K562 (cell line): ENCODE measurements at places on chromosomes 11 and 22. TPM values are rescaled to one million over a fixed set of nuclear protein-coding genes. Genes with fewer than 3 reads are reported as not detected.

DNA sequence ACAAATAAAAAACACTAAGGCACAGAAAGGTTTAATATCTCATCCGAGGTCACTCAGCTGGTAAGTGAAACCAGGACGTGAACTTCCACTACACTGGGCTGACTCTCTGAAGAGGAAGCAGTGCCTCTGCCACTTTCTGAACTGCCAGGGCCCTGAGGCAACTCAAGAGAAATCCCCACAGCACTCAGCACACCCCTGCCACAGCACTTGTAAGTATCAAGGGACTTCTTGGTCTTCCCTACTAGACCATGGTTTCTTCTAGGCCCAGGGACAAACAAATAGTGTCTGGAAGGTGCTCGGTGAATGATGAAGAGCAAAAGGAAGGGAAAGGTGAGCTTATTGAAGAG is 49.7 kb downstream of the RPL27A start:
- DNase-seq: no peak

The MRE11 gene
- 22.9 and 27.4 TPM in 2 replicates for polyA plus RNA-seq

DNA sequence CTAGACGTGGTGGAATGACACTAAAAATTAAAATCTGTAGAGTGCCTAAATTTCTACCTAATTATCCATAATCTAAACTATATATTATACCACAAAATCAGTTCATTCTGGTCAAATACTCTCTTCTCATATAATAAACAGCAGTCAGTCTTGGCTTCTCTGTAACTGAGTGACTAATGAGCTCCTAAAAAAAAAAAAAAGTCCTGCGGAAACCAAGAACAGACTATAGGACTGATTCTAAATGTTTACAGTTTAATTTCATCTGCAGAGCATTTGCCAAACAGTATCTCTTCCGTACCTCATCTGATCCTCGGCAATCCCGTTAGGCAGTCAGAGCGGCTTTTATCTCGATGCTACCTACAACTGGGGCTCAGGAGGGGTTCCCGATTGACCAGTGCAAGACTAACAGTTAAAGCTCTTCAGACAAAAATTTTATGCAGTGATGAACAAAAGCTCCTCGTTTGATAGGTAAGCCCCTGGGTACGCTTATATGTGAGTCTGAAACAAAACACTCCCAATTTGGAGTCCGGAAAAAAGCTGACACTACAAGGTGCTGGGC is 686 bp downstream of the KIF18A start:
- DNase-seq: peak; percentile 12

The TBX1 gene
- 14.7 and 17.1 TPM in 2 replicates for polyA plus RNA-seq

GRCh38 chr11:78869293-78869692 is 294.6 kb upstream of the NARS2 start:
- DNase-seq: no peak

DNA sequence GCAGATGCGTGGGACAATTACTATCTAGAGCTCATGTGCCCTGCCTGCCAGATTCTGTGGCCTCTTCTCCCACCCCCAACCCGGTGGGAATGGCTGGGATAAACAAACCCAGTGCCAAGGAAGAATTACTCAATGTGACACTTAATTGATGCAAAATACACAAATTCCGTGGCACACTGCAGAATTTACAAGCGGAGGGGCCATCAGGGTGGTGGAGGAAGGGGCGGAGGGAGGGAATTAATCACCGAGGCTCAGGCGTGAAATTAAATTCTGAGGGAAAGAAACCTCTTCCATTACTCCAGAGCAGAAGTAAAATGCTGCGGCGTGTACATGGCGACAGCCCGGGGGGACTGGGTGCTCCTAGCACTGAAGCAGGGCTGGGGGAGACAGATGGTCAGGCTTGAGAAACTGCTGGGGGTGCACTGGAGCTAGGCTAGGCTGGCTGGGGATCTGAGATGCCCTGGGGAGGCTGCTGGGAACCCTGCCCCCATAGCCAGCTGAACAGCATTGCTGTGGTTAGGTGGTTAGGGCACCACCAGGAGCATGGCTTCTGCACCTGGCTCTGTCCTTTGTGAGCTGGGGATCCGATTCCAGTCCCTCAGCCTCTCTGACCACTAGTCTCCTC is 200.6 kb downstream of the CEP164 start:
- DNase-seq: no peak

DNA sequence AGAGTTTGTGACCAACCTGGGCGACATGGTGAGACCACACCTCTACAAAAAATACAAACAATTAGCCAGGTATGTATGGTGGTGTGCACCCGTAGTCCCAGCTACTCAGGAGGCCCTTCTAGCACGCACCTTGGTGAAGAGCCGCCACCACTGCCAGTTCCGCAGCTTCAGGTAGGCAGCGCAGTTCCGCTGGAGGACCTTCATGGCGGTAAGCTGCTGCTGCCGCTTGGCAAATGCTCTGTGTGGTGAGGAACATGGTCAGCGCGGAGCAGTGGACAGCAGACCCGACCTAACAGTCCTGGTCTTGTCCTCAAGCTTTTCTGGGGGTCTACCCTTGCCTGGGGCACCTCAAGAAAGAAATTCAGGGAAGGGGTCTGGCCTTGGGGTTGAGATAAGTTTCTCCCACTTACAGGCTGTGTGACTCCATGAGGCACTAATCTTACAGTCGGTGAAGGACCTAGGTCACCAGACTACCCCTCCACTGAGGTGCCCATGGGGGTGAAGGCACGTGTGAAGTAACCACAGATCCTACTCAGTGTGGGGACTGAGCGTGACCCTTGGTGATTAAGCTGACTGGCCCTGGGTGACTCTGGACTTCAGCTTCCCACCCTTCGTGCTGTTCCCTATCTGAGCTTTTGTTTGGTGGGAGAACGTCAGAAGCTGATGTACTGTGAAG is 49.6 kb downstream of the APOL1 start:
- DNase-seq: no peak

DNA sequence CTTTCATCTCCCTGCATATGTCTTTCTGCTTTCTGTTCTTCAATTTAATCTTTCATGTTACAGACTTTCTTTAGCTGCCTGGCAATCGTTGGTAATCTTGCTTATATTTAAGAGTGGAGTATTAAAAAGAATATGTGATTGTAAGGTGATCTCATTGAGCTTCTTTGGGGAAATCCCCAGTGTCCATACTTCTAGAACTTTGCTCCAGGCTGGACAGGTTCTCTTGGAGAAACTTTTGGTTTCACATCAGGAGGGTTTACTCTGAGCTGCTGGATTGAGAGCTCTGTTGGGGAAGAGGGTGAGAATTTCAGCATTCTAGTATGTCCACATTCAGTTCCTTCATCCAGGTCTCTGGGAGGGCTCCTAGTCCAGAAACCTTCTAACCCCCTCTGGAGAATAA is 16.1 kb downstream of the LRRC75B start:
- no peak for DNase-seq

DNA sequence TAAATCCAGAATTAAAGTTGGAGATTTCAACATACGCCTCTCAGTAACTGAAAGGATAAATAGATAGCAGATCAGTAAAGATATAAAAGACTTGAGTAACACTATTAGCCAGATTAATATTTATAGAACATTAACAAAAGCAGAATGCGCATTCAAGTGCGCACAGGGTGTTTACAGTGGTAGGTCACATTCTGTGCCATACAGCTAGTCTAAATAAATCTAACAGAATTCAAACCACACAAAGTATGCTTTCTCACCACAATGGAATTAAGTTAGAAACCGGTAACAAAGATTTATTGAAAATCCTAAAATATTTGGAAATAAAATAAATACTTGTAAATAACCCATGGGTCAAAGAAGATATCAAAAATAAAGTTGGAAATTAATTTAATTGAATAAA is 341.0 kb downstream of the DYNC2H1 start:
- no peak for DNase-seq

DNA sequence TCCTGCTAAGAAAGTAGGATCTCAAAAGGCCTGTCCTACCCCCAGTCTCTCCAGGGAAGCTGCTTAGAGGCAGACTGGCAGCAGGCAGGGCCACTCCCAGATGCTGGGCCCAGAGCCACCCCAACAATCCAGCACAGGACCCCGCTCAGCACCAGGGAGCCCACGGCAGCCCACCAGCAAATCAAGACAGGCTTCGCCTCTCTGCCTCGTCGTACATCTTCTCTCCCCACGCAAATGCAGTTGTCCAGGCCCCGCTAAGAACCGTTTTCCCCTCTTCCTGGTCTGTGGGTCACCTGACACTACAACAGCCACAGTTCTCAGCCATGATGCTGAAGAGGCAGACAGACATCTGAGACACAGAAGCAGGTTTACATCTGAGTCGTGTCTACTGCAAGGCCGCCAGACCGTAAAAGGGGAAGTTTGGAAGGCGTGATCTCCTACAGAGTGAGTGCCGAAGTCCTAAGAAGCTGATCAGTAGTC is 51.1 kb downstream of the IGSF9B start:
- no peak for DNase-seq

The FOLR1 gene
- polyA plus RNA-seq: 1.8 TPM in 2 replicates

The NCF4 gene
- 0.20 and 0.42 TPM in 2 replicates for polyA plus RNA-seq

The CRYBB2 gene
- polyA plus RNA-seq: not detected in 2 replicates

GRCh38 chr11:105137286-105137685 is 2.3 kb downstream of the CARD18 start:
- no peak for DNase-seq

DNA sequence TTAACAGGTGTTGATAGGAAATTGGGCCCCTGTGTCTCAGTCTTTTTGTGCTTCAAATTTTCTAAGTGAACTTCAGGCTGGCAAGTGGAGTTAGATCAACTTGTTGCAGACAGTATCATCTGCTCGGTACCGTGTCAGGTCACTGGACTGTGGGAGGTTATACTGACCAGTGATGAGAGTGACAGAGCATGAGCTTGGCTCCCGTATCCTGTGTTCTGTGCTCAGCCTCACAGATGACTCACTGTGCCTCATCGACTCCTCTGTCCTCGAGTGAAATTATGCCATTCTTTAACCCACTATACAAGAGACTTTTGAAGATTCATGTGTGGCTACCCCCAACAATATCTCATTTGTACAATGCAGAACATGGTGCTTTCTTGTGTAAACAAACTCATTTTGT is 7.9 kb downstream of the GRAP2 start:
- DNase-seq: peak; percentile 22

- DNase-seq: no peak
These were observed 22.3 kb upstream of the CHRM4 start for GRCh38 chr11:46413760-46414465.

DNA sequence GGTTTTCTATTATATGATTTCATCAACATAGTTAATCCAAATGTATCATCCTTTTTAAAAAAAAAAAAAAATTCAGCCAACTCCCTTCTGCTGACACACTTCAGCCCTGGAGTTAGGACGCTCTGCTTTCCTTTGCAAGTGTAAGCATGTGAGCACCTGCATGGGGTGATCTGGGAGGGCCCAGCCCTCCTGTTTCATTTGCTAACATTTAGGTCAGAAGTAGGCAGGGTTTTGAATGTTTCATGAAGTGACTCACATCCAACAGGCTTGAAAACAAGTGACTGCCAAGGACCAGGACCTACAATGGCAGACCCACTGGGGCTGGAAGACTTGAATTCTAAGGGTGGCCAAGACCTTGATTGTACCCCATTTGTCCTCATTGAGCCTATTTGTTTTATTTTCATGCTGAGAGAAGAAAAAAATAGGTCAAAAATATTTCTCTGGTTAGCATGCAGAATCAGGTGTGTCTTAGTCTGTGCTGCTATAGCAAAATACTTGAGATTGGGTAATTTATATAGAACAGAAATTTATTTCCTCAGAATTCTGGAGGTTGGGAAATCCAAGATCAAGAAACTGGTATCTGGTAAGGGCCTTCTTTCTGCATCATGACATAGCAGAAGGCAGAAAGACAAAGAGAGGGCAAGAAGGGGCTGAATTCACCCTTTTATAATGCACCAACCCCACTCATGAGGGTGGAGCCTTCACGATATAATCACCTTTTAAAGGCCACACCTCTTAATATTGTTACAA is 137.6 kb downstream of the CD44 start:
- DNase-seq: no peak

DNA sequence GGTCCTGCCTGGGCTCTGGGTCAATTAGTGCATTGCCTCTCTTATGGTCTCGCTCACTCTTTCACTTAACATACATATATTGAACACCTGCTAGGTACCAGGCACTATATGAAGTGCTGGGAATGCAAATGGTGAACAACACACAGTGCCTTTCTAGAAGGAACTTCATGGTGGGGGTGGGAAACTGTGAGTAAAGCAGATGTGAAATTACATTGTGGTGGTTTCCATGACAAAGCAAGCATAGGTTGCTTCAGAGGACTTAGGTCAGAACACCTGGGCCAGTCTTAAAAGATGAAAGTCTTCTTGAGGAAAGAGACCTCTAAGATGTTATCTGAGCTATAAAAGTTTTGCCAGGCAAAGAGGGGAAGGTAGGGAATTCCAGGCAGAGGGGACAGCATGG is 231.3 kb downstream of the BUD13 start:
- no peak for DNase-seq

GRCh38 chr11:2892215-2892966 is 6.8 kb upstream of the CDKN1C start:
- peak; percentile 81 for DNase-seq

DNA sequence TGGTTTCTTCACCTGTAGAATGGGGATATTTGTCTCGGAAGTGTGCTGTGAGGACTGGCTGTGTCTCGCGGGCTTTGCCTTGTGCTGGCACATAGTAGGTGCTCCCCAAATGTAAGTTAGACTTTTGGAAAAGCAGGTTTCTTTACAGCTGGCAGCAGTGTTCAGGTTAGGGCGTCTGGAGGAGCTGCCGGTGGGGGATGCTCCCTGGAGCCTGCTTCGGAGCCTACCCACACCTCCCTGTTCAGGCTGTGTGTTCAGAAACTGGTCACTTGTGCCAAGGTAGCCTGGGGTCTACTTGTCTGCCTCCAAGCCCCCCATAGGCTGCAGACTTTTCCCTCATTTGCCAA is 60.0 kb downstream of the OTOG start:
- DNase-seq: no peak

GRCh38 chr11:27514076-27514475 is 7.5 kb upstream of the LIN7C start:
- DNase-seq: no peak

DNA sequence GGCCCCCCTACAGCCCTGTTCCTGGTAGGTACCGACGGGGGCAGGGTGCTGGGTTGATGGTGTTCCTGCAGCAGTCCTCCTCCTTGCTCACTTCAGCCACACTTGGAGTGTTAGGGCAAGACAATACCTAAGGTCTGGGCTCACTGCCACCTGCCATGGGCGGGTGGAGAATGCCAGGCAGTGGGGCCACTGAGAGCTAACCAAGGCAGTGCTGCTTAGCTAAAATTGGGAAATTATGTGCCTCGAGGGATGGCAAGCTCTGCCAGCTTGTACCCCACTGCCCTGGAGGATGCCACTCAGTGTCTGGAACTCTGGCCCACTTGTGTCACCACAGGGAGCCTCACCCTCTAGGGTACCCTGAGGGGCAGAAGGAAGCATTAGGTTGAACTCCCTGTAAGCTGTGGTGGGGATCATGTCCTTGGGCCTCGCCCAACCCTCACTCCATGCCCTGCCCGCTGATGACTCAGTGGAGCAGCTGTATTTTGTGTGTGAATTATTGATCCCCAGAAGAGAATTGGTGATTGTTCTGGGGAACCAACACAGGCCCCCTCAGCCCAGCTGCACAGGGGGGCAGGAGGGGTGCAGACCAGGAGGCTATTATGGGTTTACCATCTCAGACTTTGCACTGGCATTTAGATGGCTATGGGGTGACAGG is 17.7 kb downstream of the PHLDB1 start:
- no peak for DNase-seq

The TRIM6 gene
- 9.8 and 9.9 TPM in 2 replicates for polyA plus RNA-seq

DNA sequence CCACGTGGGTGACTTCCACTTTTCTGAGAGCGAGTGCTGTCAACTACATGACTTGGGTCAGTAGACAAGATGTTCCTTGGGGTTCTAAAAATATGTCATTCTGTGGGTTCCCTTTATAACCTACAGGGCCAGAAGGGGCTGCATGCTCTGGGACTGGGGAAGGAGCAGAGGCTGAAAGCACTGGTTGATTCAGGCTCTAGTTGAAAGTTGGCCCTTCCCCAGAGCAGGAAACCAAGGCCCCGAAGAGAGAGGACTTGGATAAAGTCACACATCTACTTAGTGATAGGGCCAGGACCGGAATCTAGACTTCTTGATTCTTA is 9.9 kb downstream of the ADAMTS15 start:
- no peak for DNase-seq
